ENCODE measurements at places on chromosomes 1 and 21.

DNA sequence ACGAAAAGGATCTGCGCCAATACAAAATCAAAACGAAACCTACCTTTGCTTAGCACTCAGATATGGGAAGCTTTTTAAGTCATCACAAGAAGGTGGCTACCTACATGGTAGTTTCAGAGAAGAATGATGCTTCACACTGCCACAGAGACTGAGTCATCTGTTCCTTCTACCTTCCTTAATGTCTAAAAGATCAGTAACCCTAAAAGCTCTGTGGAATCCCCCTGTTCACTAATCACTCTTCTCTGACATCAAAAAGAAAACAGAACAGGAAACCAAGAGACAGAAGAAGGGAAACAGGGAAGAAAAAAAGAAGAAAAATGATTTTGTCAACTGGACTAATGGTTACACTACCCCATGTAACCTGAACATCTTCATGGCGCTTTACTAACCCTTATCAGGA lies 177.2 kb downstream of the SMYD3 start:
- no peak for DNase-seq

DNA sequence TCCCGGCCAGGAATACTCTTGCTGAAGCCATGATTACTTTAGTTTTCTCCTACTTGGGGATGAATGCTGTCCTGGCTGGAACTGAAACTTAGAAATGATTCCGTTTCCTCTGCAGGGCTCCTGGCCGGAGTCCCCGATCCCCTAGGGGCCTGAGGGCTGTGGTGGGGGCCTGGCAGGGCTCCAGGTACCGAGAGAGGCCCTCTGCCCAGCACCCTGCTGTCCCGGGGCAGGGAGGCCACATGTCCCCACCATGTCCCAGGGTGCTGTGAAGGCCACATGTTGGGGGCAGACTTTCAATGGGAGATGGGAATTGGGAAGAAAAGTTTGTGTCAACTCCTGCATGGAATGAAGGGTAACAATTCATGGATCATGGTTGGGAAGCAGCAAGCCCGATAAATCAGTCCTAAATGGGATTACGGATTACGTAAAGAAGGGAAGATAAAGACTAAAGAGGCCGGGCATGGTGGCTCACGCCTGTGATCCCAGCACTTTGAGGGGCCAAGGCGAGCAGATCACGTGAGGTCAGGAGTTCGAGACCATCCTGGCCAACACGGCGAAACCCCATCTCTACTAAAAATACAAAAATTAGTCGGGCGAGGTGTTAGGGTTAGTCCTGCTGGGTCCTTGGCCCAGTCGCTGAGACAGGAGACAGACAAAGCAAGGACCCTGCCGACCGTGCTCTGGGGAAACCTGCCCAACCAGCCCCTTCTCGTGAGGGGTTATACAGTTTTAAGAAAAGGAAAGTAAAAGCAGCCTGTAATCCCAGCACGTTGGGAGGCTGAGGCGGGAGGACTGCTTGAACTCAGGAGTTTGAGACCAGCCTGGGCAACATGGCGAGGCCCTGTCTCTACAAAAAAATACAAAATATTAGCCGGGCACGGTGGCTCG lies 37.6 kb downstream of the MORN1 start:
- DNase-seq, result no peak

GRCh38 chr1:25692560-25692959 lies 76.0 kb downstream of the MAN1C1 start:
- DNase-seq, result no peak

- DNase-seq, result no peak
These were observed 324.8 kb downstream of the VAV3 start for GRCh38 chr1:107640207-107640606.

DNA sequence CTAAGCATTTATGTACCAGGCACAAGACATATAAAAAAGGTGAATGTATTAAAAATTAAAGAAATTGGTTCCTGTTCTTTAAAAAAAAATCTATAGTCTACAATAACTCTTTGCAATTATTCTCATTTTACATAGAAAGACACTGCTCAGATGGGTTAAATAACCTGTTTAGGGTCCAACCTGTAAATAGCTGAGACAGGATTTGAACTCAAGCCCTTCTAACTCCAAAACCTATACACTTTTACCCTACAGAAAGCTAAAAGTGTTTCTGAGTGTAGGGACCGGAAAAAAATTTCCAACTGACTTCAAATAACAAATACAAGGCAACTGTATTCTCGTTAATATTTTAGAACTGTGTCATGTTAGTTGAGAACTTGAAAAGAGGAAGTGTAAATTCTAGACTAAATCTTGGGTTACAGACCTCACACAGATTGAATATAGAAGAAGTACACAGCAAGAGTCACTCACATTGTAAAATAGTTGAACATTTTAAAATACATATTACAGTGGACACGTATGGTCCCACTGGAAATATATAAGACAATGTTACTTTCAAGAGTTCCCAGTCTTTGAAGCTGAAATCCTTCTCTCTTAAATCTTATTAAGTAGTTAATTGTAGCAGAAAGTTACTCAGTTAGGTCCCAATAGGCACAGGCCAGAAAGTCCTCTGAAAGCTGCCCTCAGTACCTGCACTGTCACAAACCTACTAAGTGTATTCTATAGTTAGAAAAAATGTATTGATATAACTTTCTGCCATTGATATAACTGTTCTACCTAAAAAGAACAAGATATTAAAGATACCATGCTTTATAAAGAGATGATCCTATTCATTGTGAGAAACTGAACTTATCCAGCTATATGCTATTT lies 7.3 kb downstream of the EDEM3 start:
- no peak for DNase-seq

- no peak for DNase-seq
These were observed 522 bp downstream of the TMEM59 start for GRCh38 chr1:54052431-54052933.

- no peak for DNase-seq
These were observed 98.4 kb upstream of the GADD45A start for GRCh38 chr1:67586596-67586995.

- DNase-seq, result no peak
These were observed 109.8 kb downstream of the PLPPR4 start for GRCh38 chr1:99374109-99374508.

DNA sequence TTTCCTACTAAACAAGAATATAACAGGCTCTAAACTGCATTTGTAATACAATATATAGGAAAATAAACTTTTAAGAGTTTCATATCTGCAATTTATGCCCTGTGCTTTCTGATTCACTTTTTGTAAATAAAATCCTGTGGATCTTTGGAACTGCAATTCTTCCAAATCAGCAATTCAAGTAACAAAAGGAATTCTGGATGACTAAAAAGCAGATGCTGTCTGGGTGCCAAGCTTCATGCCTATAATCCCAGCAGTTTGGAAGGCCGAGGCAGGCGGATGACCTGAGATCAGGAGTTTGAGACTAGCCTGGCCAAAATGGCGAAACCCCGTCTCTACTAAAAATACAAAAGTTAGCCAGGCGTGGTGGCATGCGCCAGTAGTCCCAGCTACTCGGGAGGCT lies 6.3 kb downstream of the NME7 start:
- DNase-seq, result no peak

DNA sequence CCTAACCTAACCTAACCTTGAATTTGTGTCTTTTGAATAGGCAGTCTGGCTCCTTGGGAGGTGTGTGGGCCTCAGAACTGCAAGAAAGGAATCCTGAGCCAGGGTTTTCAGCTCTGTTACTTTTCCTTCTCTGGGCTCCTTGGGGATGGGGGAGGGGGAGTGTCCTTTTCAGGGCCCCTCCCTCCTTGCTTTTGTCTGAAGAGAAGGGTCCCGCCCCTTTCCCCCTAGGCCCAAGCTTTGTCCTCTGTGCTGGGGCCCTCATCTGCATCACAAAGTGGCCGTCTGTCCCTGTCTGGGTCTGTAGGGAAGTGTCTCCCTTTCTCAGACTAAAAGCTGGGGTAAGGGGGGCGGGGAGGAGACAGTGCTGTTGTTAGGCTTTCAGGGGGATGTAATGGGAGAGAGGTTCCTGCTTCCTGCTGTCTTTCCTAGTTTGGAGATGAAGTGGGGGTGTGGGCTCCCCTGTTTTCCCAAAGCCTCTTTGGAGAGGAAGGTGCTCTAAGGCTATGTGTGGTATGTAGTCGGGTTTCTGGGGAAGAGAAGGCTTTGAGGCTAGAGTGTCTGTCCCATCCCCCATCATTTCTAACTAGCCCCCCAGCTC lies 3.1 kb downstream of the AGO1 start:
- DNase-seq, result no peak

DNA sequence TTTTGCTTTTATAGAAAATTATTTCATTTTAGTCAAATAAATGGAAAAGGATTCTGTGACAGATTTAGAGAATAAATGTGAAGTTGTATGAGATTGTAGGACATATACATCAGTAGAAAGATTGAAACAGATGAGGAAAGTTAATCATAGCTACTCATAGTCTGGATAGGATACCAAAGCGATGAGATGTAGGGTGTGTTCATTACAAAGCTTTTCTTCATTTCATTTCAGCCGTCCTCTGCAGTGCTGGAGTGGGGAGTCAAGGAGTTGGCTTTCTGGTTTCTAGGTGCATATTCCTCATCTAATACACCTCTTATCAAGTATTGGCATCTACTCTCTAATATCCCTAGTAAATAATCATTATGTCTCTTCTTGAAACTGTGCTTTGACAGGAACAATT lies 149.5 kb upstream of the NEGR1 start:
- no peak for DNase-seq

DNA sequence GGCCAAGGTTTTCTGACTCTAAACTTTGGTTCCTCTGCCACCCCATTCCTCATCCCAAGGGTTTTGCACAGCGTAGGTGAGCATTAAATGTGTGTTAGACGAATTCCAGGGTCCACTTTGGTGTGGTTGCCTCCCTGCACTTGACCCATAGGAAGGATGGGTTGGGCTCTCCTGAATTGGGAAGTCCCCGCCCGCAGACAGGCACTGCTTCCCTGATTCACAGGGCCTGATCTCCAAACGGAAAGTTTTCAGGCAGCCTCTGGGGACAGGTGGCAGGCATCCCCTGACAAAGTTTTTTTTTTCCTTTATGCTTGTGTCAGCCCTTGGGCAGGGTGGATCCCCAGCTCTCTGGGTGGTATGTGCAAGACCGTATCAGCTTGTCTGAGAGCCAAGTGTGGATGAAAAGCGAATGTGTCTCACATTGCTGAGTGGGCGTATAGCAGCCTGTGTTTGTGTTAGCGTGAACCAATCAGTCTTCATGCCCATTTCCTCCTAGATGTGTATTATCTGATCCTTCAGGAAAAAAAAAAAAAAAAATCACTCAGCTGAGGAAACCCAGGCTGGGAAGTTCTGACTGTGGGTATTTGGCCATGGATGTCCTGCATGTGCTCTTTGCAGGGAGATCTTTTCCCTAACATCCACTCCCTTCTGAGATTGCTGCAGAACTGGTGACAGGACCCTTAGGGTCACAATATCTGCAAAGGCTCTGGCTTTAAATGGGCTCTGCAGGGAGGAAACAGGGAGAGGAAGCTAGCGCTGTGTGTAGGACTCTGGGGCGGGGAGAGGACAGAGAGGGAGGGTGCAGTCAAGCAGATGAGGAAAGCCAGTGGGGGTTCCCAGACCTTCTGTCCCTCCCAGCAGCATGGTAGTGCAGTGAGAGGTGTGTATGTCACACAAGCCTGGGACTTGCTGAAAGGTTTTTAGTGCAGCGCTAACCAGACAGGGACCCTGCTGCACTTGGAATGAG lies 42.2 kb upstream of the TRABD2B start:
- DNase-seq, result no peak

GRCh38 chr1:42936309-42937078 lies 22.2 kb downstream of the SLC2A1 start:
- peak; percentile 58 for DNase-seq

DNA sequence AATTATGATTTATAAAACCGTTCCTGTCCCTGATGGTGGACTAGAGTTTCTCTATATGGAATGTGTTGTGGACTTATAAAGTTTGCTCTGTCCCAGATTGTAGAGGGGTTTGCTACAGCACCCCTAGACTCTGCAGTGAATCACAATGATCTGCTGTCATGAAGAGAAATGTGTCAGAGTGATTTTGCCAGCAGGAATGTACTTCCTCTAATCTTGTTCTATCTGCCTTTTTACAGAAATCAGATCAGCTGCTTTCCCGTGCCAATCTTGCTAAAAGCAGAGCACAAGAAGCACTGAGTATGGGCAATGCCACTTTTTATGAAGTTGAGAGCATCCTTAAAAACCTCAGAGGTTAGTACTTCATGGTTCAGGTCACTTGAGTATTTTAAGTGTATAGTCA lies 52.0 kb downstream of the LAMC2 start:
- no peak for DNase-seq

- DNase-seq, result no peak
These were observed 39.5 kb downstream of the EPHB2 start for GRCh38 chr1:22749919-22750684.

DNA sequence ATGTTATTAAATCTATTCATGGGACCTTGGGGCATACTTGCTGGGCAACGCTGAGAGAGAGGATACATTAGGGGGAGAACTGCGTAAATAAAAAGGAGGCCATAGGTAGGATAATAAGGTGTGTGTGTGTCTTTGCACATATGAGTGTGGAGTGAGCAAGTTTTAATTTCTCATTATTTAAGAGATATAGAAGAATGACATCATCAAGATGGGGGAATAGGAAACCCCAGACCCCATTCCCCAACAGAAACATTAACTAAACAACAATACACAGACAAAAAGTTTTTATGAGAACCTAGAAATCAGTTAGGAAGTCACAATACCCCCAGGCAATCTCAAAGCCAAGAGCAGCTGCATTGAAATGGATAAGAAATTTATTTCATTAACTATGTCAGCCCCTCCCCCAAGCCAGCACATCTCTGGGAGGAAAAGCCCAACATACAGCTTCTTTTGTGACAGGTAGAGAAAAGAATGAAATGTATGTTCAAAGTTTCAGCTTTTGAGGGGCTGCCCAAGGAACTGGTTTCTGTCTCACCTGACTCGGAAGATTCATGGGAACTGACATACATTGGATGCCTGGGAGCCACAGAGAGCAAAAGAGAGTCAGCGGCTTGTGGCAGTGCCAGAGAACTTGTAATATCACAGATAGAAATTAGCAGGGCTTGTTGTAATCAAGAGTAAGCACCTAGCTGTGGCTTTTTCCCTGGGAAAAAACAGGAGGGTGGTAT lies 234.3 kb upstream of the NFIA start:
- DNase-seq, result no peak

- no peak for DNase-seq
These were observed 43.2 kb upstream of the C1orf185 start for GRCh38 chr1:51058858-51059257.

GRCh38 chr1:116569776-116570357 lies 959 bp downstream of the CD58 start:
- peak; percentile 46 for DNase-seq

DNA sequence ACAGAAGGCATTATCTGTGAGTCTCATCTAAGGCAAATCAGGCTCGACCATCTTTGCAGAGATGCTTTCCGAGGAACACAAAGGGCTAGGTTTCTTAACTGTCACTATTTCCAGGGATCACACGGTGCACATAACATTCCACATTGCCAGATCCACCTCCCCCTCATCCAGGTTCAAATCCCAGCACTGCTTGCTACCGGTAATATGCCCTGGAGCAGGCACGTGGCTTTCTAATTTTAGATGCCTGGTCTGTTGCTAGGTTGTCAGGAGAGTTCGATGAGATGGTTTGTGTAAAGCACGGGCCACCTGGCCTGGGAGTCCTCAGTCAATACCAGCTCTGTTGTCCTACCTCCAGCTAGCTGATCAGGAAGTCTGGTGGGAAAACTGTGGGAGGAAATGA lies 598.6 kb downstream of the NPHP4 start:
- no peak for DNase-seq

- no peak for DNase-seq
These were observed 223.2 kb downstream of the TNR start for GRCh38 chr1:175520186-175520585.
